ENCODE measurements at places on chromosomes 2 and 18.

- no peak for DNase-seq
Measured at GRCh38 chr18:79494936-79495335, 99.2 kb downstream of the NFATC1 start.

DNA sequence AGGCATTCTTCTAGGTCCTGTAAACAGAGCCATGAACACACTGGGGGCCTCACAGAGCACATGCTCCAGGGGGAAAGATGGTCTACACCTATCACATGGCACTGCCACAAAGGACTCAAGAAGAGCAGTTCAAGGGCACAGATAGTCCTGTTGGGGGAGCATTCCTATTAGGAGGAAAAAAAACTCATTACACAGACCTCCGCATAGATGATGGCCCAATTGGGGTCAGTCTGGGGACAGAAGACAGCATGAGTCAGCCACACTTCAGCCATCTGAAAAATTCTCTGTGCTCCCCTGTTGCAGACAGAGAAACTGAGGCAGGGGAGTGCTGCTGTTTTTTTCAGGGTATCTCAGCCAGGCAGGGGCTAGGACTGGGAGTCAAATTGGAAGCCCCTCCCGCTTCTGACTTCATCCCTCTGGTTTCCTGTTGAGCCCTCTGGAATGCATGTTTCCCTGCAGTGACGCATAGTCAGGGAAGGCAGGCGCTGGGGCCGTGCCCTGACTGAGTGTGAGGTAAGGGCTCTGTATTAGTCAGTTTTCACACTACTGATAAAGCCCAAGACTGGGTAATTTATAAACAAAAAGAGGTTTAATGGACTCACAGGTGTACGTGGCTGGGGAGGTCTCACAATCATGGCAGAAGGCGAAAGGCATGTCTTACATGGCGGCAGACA is 67.9 kb downstream of the RHOB start:
- no peak for DNase-seq

DNA sequence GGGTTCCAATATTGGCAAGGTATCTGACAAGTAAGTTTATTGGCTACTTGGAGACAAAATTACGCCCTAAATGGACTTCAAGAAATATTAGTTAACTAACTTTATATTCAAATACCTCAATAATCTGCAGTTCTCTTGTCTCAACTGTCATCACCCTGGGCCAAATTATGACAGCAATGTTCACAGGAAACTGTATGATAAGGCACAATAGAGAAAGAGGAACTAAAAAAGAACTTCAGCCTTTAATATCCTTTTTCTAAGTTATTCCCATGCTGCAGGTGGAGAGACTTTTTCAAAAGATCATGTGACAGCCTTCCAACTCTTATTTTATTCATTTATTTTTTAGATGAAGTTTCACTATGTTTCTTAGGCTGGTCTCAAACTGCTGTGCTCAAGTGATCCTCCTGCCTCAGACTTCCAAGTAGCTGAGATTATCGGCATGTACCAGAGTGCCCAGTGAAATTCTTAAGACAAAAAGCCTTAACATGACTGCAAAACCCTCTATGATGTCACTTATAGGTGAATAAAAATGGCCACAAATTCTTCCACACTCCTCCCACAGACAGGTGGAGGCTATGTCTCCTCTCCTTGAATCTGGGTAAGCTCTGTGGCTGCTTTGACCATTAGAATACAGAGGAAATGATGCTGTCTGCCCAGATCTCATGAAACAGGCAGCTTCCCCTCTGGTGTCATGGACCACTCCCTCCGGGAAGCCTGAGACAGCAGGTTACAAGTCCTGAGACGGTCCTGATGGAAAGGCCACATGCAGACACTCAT is 211.0 kb downstream of the TGIF1 start:
- DNase-seq: no peak

DNA sequence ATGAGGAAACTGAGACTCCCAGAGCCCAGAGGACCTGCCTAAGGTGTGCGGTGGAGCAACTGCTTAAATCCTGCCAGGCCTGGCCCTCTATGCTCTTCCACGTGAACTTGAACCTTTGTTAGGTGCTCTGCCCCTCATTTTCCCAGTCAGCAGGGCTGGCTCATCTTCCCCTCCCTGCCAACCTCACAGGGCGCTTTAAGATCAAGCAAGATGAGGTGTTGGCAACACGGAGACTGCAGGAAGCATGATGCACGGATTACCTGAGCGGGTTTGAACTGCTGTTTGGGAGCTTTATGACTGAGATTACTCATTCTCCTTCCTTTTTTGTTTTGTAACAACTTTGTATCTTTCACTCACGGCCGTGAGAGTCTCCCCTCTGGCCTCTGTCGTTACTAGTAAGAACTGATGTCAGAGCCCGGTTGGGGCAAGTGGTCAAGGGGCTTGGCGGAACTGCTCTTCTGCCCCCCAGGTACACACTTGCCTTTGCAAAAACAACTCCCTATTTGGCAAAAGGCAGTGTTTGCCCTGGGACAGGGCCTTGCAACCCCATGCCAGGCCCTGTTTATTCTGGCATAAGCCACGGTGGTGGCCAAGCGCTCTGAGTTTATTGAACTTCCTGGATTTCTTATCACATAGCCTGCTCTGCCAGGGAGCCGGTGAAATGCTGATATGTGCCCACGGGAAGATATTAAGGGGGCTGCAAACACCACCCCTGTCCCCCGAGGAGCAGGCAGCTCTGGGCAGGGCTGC is 127.8 kb downstream of the INHBB start:
- DNase-seq: no peak

- no peak for DNase-seq
Measured at GRCh38 chr18:21851327-21851961, 110.9 kb downstream of the MIB1 start.

DNA sequence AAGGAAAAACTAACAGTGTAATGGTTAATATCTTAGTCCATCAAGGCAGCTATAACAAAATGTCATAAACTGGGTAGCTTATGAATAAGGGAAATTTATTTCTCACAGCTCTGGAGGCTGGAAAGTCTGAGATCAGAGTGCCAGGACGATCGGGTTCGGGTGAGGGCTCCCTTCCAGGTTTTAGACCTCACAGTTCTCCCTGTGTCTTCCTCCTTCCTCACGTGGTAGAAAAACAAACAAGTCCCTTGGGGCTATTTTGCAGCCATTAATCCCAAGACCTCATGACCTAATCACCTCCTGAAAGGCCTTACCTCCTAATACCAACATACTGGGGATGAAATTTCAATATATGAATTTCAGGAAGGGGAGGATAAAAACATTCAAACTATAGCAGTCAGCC is 455.9 kb downstream of the CNTNAP5 start:
- no peak for DNase-seq

All from left ventricle myocardium inferior (tissue), 1 donor.